Sciatic nerve (tissue), 2 donors: ENCODE measurements at places on chromosomes 5 and 9. TPM values are rescaled to one million over a fixed set of nuclear protein-coding genes. Genes with fewer than 3 reads are reported as not detected.

GRCh38 chr5:95791751-95792150 is 30.8 kb downstream of the GLRX start:
- DNase-seq: no peak

DNA sequence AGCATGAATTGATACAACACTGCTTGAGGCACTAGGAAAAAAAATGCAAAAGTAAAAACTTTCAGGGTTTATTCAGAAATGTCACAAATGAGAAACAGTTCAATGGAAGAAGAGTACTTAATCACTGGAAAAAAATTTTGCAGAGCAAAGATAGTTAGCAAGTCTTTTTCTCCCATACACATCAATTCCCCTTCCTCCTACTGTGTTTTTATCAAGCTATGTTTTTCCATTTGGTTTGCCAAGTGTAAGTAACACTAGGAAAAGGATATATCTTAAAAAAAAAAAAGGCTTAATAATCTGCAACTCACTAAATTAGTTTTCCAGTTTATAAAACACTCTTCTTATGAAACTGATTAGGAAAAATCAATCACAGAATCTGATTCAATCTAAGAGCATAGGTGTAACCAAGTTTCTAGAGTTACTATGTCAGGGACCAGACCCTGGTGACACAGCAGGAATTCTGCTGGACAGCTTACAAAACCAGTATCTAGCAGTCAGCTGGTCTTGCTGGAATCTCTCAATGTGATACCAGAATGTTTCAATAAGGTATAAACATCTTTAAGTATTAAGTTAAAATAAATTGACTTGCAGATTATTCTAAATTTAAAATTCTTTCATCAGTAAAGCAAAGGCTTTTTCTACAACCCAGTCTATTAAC is 34.7 kb downstream of the RNF145 start:
- no peak for DNase-seq

- DNase-seq: peak; percentile 42
These were observed 26.2 kb upstream of the ERGIC1 start for GRCh38 chr5:172807766-172808311.

DNA sequence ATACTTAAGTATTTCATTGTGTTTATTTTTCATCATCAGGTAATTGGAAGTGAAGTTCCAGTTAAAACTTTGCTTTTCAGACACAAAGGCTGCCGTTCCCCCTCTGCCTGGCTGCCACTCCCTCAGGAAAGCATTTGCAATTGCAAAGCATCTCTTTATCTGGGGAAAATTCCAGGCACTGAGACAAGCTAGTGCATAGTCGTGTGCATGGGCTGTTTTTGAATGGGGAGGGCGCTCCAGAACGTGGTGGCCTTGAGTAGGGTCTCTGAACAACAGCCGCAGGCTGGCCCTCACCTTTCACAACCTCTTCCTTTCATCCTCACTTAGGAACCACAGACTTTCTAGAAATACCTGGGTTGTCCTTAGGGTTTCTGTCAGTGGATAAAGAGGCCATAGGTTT is 285.1 kb upstream of the ADAMTS16 start:
- no peak for DNase-seq

GRCh38 chr5:102975457-102976182 is 144.3 kb downstream of the GIN1 start:
- no peak for DNase-seq

DNA sequence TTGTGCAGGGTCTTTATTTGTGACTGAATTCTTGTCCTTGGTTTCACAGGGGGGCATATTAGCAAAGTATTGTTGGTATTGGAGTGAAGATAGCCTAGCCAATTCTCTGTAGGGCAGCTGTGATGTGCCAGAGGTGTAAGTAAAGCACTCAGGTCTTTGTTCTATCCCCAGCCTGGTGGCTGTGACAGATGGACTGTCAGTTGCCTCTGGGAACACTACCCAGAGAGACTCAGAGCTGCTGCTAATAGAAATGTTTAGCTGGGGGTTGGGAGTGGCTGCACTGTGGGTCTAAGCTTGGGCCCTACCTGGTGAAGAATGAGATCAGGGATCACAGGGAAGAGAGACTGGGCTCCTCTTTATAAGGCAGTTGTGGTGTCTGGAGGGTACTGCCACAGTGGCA is 1006.5 kb upstream of the TYRP1 start:
- no peak for DNase-seq

DNA sequence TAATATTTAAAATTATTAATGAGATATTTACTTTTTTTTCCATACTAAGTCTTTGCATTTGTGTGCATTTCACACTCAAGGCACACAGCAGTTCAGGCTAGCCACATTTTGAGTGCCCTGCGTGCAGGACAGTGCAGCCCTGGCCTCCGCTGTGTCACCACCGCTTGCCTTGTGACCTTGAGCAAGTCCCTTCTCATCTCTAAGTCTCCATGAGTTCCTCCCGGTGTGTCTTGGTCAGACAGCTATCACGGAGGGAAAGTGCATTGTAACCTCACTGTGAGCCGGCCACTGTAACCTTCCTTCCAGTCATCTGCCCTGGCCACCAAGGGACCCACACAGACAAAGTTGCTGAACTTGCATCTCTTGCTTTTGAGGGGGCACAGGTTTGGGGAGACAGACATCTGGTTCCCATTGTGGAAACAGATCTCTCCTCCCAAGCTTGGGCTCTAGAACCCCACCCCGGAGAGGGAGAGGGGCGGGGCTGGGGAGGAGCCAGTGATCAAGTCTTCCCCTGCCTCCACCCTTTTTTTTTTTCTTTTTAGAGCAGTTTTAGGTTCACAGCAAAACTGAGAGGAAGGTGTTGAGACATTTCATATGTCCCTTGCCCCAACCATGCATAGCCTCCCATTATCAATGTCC is 96.8 kb downstream of the C9orf50 start:
- no peak for DNase-seq

DNA sequence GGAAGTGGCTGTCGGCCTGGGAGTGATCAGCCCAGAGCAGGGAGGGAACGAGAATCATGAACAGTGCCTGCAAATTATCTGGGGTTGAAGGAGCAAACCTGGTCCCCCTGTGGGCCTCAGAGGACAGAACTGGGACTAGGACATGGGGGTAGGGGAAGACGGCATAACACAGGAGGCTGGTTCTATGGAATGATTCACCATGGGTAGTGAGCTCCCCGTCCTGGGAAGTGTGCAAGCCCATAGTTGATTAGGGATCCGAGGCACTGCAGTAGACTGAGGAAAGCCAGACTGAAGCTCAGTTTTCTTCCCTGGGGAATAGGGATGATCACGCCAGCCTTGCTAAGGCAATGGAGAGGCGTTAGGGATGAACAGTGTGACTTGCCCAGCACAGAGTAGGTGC is 5.6 kb downstream of the ADGRD2 start:
- DNase-seq: no peak

The COL27A1 gene
- total RNA-seq: 42.4 TPM
